ENCODE measurements at places on chromosomes 3 and 15.

GRCh38 chr3:193085655-193086054, 155.4 kb upstream of the PLAAT1 start:
- no peak for DNase-seq

- DNase-seq, result no peak
Measured at GRCh38 chr3:61821823-61822251, 260.5 kb downstream of the PTPRG start.

DNA sequence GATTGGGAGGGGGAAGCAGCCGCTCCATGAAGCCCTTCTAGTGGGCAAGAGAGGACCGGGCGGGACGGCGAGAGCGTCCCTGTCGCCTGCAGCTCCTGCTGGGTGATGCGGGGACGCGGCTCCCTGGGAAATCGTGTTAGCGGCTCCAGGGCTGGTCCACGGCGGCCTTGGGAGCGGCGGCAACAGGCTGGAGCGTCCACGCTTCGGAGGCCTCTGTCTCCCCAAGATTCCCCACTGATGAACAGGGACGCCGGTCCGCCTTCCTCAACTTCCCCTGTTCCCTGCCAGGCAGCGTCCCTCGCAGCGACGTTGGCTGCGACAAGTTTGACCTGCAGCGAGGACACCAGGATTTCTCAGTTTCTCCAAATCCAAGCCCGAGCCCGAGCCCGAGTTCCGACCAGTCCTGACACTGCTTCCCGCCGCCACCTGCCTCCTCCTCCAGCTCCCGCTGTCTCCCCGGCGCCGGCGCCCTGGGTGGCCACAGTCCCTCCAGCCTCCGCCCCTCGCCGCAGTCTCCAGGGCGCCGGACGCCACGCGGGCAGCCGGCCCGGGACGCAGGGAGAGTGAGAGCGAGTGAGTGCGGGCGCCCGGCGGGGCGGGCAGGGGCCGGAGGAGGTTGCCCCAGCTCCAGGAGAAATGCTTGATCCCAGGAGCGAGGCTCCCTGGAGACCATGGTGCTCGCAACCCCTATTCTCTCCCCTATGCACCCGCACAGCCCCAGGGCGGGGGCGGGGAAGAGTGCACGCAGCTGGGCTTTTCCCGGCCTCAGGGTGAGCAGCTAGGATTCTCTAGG, 78.1 kb upstream of the RNF7 start:
- DNase-seq, result peak; percentile 79

DNA sequence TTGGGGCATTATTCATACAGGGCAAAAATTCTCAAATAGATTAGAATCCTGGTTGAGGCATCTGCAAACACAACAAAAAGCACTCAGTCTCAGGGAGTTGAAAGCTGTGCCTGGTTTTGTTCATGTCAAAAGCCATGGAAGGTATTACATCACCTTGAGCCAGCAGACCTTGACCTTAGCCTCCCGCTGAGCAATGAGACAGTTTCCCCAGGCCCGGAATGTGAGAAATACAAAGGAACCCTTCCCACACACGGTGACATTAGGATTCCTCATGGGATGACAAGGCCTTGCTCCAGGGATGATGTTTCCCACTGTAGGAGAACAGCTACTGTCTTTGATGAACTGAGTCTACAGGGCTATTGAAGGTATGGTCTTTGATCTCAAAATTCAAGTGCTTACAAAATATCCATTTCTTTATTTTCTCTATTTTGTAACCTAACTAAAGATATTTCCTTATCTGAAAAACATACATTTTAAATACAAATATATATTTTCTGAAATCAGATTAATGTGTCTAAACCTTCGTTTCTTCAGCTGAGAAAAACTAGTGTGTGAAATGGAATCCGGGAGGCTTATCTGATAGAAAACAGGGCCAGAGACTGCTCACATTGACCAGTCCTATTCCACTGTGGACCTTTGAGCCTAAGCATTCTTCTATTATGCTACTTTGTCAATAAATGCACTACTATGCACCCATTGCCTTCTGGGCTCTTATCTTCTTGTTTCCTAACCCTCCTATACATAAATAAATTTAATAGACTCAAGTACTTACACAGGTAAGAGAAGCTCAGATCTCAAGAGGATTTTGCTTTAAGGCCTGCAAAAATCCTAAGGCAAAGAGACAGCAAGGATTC, 298.2 kb downstream of the KBTBD8 start:
- no peak for DNase-seq

DNA sequence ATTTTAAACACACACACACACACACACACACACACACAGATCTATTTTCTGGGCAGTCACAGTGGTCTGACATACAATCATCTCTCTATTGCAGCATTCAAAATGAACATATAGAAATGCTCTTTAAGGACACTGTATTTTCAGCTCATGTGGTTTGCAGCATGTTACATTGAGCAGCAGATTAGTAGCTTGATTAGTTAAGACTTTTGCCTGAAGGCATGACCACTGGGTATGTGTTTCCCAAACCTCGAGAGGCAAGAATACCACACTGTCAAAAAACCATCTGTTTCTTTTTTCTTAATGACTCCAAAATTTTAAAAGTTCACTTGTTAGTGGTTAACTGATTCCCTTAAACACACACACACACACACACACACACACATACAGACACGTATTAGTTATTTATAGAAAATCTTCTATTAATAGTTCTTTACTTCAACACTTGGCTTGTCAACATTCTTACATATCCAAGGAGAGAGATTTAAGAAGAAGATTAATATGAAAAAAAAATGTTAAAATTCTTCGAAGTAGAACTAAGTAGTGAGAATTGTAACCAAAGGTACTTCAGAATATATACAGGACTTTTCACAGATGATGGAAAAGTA, 518.2 kb downstream of the CADM2 start:
- DNase-seq, result no peak

- no peak for DNase-seq
Measured at GRCh38 chr3:31622636-31623288, 90.0 kb downstream of the STT3B start.

DNA sequence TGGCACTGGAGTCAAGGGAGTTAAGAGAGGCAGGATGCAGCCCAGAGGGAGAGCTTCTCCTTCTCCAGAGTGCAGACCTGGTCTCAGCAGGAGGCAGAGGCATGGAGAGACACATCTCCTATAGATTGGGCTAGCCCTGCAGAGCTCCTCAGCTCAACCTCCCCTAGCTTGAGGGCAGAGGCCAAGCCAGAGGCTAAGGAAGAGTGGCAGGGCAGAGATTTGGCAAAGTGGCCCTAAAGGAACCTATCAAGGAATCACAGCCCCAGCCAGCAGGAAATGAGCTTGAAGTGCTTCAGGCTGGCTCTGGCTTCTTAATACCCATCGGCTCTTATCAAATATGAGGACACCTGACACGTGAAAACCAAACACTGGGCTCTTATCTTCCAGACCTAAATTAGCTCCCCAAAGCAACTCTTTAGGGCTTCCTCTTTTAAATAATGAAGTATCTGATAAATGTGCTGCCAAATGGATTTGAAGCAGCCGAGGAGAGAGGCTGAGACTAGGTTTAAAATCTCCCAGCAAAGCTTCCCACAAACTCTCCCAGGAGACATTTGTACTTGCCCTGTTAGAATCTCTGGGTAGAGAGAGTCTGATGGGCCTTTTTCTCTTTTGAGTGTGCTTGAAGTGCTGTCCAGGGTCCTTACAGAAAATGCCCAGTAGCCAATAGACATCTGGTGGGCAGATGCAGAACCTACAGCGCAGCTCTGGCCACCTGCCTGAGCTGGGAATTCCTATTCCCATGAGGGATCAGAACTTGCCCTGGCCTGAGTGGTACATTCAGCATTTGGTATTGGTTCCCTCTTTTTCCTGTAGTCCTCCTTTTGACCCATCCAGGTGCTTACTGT, 271.4 kb downstream of the CLSTN2 start:
- DNase-seq, result peak; percentile 57

DNA sequence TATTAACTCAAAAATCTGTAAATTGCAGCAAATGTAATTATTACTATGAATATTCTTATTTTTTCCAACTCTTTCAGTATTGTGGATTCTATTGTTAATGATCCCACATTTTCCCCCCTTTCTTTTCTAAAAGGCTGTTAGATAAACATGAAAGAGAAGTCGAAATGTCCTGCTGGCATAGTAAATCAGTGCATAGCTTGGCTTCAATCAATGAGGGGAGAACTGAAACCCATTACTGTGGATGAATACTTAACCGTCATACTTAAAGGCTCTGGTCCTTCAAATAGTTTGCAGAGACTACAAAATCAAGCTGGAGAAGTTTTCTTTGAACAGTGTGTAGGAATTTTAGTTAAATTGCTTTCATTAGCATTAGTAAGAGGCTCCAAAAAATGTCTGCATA, 667.9 kb downstream of the CADM2 start:
- DNase-seq, result no peak

GRCh38 chr3:70072180-70072579, 72.6 kb downstream of the SAMMSON start:
- no peak for DNase-seq

DNA sequence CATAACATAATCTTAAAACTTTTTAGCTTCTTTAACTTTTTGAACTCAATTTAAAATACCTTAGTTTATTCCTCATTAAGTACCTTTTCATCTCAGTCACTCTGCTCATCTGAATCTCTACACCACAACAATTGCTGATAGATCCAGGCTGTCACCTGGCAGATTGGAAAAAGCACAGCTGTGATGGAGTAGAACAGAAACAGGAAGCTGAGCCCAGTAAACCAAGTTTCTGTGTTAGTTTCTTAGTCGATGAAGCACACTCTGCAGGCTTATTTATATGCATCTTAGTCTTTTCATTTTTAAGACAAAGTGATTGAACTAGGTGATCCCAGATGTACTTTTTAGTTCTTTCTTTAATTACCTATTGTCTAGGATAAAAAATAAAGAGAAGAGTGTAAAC, 1398.0 kb upstream of the ALCAM start:
- DNase-seq, result no peak

DNA sequence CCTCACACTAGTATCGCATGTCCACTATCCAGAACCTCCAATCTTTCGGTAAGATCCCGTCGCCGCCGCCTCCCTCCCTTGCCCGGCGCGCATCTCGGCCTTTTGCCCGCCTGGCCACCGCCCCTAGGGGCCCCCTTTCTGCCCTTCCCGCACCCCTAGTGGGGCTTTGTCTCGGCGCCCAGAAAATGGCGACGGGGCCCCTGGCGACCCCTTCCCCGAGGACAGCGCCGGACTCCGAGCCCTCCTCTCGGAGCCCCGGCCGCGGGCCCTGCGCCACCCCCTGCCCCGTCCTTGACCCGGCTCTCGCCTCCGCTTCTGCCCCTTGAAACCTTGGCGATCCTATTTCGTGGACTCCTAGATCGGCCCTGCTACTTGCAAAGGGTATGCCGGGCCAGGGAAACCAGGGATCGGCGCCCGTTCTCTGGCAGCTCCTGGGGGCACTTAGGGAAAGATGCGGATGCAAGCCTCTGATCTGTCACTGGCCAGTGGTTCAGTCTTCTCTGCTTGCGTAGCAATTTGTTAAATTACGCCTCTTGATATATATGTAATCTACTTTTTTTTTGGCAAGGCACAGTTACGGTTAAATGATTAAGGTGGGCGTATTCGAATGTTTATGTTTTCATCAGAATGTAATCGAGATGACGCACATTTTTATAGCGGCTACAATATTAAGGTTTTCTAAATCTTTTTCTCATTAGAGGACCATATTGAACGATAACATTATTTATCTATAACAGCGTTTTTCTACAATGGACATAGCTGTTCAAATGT, 603 bp downstream of the EIF1B start:
- DNase-seq, result no peak

DNA sequence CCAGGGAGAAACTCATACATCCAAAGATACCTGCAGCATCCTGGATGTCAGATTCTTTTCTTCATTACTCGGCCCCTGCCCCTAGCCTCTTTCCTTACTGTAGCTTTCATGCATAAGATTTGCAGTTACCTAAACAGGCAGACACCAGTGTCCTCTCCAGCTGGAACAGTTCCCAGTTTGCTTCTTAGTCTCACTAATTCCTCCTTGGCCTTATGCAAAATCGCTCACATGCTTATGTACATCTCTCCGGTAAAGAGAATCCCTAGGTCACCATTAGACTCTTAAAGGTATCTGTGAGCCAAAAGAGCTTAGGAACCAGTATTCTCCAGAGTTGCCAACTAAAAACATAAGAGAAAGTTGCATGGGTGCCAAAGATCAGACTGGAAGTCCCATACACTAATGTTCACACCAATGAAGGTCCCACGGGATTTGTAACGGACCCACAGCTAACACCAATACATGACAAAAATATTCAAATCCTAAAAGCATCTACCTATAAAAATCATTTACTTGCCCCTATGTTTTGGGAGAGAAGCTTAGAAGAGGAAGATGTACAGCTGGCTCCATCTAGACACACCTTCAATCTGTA, 66.6 kb downstream of the CBLB start:
- DNase-seq, result no peak

GRCh38 chr15:23998056-23998455, 311.0 kb upstream of the NDN start:
- no peak for DNase-seq

GRCh38 chr3:189460511-189460910, 170.7 kb upstream of the TP63 start:
- no peak for DNase-seq

DNA sequence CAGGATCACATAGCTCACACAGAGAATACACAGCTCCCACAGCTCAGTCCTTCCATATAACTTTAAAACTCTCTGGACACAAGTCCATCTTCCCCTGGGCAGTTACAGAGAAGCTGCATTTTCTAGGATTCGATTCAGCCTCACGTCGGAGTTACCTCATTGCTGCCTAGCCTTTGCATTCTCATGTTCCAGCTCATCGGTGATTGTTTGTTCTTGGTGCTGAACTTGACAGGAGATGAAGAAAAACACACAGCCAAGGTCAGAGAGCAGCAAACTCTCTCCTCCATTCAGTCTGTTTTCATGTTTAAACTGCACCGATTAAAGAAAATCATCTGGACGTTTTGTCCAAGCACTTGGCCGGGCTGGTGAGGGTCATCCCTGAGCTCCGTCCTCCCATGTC, 375.5 kb upstream of the CFAP20DC start:
- DNase-seq, result no peak

GRCh38 chr3:52117537-52117936, 36.7 kb downstream of the POC1A start:
- DNase-seq, result no peak

DNA sequence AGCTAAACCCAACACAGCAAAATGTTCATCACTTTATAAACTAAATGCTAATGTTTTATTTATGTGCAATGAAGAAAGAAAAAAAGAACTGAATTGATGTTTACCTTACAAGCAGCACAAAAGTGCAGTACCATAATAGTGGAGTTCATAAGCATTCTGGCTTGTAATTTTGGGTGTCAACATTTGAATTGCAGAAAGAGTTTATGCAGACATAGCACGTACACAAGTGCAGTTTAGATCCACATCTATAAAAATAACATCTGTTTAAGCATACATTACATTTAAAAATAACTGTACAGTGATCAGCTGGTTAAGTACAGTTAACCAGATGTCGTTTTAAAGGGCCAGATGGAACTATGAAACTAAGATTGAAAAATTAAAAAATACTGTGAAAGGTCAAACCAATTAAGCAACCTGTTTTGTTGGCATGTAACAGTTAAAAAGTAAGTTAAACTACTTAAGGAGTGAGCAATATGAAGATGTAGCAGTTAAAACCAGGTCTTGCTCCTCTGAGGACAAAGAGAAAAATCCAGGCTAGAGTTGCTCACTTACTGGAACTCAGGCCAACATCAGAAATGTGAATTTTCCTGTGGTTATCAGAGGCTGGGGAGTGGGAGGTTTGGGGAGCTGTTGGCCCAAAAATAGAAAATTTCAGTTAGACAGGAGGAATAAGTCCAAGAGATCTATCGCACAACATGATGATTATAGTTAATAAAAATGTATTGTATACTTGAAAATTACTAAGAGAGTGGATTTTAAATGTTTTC, 204.9 kb upstream of the MDFIC2 start:
- DNase-seq, result no peak

- no peak for DNase-seq
Measured at GRCh38 chr3:131485119-131485518, 17.7 kb downstream of the MRPL3 start.

GRCh38 chr3:152021951-152022461, 148.6 kb downstream of the SUCNR1 start:
- DNase-seq, result no peak
